Inflammatory macrophage treated with lipopolysaccharide for 4 hours (primary cell): ENCODE measurements at places on chromosomes 2 and 18.

DNA sequence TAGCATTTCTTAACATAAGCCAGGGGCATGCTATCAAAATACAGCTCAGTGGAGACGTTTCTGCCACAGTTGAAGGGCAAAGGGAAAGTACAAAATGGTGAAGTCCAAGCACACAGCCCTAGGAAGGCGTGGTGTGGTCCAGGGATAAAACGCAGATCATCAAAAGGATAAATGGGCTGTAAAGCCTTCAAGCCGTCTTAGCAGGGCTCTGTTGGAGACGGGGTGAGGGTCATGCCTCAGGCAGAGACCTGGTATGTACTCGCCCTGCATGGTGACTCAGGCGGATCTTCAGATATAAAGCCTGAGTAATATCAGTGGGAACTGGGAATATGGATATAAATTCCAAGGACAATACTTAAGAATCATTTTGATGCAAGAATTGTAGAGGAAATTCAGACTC, 61.2 kb downstream of the NGEF start:
- DNase-seq = no peak

DNA sequence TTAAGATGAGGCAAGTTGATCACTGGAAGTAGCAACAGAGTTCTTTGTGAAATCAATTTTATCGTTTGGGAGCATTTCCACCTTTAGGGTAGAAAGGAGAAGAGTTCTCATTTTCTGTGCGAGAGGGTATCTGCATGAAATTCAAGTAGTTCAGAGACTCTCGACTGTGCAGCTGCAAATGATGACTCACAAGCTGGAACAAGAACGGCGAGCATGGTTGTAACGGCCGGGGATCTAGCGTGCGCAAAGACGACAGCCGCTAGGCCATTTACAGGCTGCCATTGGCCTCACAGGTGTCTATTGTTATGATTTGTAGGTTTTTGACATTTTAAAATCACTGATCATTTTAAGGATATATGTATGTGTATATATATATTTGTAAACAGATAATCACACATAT, 5.2 kb downstream of the KLHL29 start:
- no peak for DNase-seq

DNA sequence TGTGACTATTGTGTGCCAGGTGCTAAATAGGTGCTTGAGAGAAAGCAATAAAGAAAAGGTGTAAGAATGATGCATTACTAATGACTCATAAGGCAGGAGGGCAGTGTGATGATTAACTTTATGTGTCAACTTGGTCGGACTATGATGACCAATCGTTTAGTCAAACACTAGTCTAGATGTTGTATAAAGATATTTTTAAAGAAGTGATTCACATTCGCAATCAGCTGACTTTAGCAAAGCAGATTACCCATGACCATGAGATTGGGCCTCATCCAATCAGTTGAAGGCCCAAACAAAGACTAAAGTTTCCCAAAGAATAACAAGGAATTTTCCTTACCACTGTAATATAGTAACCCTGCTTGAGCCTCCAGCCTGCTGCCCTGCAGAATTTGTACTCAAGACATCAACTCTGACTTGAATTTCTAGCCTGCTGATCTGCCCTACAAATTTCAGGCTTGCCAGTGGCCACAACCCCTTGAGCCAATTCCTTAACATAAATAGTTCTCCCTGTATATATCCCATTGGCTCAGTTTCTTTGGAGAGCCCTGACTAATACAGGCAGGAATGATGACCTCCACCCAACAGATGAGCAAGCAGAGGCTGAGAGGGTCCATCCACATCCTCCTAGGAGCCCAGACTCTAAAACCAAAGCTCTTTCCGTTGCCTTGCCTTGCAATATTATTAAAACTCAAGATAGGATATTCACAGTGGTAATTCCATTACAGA, 132.6 kb downstream of the ACTR3 start:
- DNase-seq = peak; percentile 22

GRCh38 chr18:13501891-13502290, 224.5 kb downstream of the FAM210A start:
- no peak for DNase-seq
